ENCODE measurements at places on chromosomes 3 and 15.

DNA sequence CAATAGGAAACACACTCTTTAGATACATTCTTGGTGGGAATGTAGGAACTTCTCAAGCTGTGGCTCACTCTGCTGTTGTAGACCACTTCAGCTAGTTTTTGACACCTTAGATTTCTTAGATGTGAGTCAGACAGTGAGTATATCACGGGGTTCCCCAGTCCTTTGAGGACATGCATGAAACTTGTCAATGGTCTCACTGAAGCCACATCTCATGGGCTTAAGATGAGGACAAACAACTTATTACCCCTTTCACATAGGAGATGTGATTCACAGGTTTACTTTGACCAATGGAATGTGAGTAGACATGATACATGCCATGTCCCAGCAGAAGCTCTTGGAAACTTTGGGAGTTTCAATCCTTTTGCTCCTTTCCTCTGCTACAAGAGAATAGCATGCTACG, 325.5 kb downstream of the CHST2 start:
- DNase-seq, result no peak

DNA sequence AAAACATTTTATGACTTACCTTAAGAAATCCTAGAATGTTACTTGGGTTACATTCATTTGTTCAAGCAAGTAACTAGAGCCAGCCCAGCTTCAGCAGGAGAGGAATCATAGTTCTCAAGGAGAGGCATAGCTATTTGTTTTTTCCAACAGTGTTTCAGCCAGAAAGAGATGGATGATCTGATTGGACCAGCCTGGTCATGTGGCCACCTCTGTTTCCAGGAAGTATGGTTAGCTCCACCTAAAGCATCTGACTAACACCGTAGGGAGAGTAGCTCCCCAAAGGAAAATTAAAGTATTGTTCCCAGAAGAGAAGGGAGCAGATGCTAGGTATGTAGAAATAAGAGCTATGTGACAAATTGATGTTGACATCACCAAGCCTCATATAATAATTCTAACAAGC, 417.1 kb downstream of the TAFA4 start:
- DNase-seq, result no peak

DNA sequence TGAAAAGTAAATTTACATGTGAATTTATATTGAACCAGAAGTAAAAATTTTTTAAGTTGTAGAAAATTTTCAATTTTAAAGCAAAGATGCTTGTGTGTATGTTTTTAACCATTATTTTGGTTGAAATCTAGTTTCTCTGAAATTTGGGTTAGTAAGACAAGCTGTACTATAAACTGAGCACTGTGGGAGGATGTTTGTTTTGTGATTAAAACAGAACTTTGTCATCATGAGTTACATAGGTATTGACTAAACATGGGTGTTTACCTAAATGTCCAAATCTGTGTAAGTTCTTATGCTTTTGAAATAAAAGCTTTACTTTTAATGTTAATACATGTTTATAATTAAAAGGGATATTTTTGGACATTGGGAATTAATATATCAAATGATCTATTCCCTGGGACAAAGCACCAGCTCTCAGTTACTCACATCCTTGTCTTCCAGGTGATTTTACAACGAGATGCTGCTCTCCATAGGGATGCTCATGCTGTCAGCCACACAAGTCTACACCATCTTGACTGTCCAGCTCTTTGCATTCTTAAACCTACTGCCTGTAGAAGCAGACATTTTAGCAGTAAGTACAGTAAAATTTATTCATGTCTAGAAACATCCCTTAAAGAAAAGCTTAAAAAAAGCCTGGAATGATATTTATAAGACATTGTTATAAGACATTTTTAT, 32.7 kb downstream of the RNF13 start:
- DNase-seq, result no peak

- no peak for DNase-seq
Observed at GRCh38 chr3:99774467-99774866, 43.2 kb upstream of the CMSS1 start.

DNA sequence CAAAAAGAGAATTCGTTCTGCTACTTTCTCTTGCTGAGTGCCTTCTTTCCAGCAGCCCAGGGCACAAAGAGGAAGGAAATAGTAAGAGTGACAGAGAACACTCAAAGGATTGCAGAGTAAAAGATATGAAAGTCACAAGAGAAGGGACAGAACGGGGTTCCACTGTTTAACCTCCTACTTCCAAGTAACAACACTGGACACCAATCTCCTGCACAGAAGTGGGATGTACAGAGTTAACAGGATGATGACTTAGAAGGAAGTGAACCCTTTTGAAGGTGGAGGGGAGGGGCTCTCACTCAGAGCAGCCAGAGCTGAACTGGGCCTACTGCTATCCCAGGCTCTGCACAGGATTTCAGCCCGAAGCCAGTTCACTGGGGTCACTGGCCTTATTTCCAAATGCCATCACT, 130.1 kb upstream of the PRICKLE2 start:
- no peak for DNase-seq

- DNase-seq, result no peak
Observed at GRCh38 chr3:48039487-48040190, 23.4 kb upstream of the MAP4 start.

DNA sequence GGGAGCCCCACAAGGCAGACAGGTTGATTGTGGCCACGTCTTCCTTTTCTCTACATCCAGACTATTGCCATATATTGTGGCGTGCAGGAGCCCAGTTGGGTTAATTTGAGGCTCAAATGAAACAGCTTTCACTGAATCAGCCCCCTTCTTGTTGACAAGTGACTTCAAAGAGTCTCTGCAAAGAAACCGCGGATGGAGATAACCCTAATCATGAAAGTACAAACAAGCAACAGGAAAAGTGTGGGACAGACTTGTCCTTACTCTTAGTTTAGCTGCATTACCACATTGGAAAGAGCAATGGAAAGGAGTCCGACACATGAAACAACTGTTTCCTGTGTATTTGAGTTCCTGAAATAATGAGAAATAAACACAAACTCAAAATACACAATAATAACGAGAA, 3.3 kb downstream of the TMEM40 start:
- no peak for DNase-seq

DNA sequence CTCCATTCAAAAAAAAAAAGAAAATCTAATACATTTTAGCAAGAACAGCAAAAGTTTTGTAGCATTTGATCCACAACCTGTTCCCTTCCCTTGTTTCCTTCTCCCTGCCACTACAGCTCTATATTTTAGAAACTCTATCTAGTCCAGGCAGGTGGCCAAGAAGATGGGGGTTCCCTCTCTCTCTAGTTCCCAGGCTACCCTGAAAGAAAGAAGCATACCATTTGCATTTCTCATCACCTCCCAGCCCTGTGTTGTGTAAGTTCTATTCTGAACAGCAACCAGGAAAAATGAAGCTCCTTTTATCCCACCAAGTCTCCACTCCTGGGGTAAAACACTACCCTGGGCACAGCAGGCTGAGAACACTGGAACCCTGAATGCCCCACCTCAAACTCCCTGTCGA, 100.0 kb downstream of the PCCB start:
- DNase-seq, result no peak

Measured in effector CD4-positive, alpha-beta T cell (primary cell).